ENCODE measurements at places on chromosomes 2 and 18. TPM values are rescaled to one million over a fixed set of nuclear protein-coding genes. Genes with fewer than 3 reads are reported as not detected.

TAF4B gene
- total RNA-seq, result 6.1 TPM

STK36 gene
- total RNA-seq, result 16.7 TPM

CYB5A gene
- 118 TPM for total RNA-seq

BOLL gene
- total RNA-seq, result not detected

PARD3B gene
- 42.2 TPM for total RNA-seq

TEKT4 gene
- total RNA-seq, result not detected
